Germinal center (tissue), 1 donor: ENCODE measurements at places on chromosomes 5 and 9.

DNA sequence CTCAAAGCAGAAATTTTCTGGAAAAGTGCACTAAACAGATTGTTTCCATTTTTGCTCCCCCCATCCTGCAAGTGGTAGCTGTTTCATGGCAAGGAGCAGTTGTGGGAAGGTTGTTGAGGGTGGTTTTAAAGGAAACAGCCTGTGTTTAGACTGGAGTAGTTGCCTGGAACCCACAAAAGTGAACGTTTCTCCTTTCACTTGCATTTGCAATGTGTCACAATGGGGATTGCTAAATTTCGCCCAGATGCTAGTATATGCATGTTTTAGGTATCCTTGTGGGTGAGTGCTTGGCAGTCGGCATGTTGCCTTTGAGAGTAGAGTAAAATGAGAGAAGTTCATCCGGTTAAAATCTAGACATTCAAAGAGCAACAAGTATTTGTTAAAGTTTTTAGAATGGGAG lies 1099.9 kb upstream of the DMAC1 start:
- DNase-seq, result no peak

- DNase-seq, result no peak
Observed at GRCh38 chr5:6401410-6401809, 23.1 kb upstream of the MED10 start.

DNA sequence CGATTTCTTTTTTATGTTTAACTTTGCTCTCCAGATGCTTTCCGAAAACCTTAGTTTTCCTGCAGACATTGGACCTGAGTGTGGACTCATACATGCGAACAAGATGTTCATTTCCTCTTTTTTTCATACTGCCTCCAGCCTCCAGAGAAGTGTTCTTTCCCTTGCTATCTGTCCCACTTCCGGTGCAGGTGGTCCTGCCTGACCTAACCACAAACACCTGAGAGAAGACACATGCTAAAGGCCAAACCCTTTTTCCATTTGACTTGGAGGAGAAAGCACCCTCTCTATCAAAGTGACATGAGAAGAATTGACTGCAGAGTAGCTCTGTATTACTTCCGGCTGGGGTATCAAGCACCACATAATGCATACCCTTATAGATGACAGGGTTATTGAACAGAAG lies 334.0 kb downstream of the ARHGEF28 start:
- DNase-seq, result peak; percentile 8

GRCh38 chr9:90458485-90458884 lies 184.1 kb downstream of the DIRAS2 start:
- no peak for DNase-seq

- DNase-seq, result no peak
Observed at GRCh38 chr9:68895741-68896478, 118.0 kb downstream of the PRKACG start.

DNA sequence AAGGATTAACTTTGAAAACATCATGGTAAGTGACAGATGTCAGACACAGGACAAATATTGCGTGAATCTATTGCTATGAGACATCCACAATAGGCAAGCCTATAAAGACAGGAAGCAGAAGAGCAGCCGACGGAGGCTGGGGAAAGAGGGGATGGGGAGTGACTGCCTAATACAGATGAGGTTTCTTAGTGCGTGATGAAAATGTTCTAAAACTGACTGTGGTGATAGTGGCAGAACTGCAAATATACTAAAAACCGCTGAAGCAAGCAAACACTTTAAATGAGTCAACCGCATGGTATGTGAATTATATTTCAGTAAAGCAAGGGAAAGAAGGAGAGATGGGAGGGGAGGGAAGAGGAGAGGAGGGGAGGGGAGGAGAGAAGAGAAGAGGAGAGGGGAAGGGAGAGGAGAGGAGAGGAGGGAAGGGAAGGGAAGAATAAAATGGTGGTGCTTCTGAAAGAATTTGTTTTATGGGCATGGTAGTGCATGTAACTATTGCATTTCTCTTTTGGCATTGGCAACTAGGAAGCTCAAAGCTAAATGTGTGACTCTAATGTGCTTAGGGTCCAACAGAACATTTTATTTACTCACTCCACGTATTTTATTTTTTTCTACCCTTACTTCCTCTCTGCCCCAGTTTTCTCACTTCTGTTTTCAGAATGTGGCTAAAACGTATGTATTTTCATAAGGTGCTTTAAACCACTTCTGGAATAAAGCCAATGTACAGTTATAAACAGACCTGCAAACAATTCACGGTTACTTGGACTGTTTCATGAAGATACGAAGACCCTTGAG lies 21.3 kb downstream of the AKNA start:
- DNase-seq, result no peak

- no peak for DNase-seq
Observed at GRCh38 chr5:12016159-12016746, 112.0 kb upstream of the CTNND2 start.

DNA sequence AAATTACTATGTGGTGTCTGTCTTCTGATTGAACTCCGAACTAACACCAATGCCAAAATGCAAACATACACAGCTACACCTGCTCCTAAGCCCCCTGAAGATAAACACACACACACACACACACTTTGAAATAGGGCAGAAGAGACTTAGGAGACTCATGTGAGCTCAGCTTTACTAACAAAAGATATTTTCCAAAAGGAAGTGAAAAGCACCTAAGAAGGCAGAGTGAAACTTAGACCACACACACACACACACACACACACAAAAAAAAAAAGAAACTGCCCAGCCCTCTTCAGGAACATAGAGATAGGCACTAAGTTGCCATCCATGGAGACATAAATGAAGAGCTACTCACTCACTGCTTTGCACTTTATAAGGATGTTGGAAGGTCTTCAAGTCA lies 45.2 kb upstream of the APC start:
- DNase-seq, result no peak

DNA sequence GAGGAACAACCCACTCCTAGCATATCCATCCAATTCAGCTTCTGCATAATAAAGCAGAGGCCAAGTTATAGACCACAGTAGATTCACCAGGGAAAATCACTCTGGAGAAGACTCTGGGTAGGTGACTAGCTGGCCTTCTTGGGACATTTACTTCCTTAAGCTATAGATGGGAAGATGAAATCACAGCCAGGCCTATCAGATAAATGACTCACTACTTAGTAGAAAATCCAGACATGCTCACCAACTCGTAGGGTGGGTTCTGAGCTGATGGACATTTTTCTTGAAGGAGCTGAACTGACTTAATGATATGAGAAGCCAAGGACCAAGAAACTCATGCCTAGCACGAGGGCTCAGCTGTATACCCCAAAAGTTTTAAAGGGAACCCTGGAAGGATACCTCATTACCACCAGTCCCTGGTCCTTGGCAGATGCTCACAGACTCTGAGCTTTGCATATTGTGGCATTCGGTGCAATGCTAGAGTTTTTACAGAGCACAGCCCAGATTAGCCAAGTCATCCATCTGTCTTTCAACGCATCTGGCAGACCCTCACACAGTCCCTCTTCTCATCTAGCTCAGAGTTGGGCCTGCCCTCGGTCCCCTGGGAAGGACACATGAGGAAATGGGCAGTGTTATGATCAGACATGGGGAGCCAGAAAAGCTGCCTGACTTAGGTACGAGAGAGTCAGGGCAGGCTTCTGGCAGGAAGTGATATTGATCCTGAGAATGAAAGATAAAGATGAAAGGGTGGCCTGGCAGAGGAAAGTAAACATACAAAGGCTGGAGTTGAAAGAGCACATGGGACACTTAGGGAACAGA lies 15.0 kb downstream of the ACSL6 start:
- DNase-seq, result no peak

DNA sequence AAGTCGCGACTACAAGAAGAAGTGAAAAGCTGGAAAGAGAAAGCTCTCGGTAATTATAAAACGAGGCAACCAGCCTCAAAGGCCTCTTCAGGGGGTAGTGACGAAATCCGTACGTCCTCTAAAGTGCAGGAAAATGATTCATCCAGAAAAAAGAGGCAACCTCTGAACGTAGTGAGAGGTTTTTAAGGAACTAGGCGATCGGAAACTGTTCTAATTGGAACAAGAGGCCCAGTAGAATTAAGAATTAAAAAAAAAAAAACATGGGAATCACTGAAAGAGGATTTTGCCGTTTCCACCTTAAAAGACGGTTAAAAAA lies 1.0 kb downstream of the CSNK1A1 start:
- DNase-seq, result peak; percentile 28

- no peak for DNase-seq
Observed at GRCh38 chr9:109158651-109159050, 8.4 kb downstream of the FRRS1L start.

- DNase-seq, result peak; percentile 49
Observed at GRCh38 chr9:74496819-74497747, at the start of gene RORB. RORB (plus strand) TSS chr9:74497335; CDS start chr9:74497977, 642 bp downstream.

DNA sequence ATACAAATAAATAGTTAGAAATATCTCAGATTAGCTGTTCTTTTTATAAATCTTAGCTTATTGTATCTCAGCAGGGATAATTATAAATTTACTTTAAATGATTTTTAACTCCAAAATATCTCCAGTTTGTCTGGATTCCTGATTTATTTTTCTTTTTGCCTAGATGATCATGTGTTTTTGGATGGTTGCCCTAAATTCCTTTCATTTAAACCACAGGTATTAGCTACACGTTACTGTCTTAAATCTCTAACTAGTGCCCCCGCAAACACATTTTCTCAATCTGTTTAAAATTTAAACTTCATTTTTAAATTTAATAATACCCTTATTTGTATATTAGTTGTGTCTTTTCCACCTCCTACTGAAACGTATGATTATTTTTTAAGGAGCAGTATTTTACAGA lies 5.6 kb downstream of the FER start:
- DNase-seq, result no peak

- DNase-seq, result no peak
Observed at GRCh38 chr5:34717426-34718327, 61.5 kb downstream of the RAI14 start.

- DNase-seq, result no peak
Observed at GRCh38 chr5:76620166-76620565, 3.0 kb downstream of the F2RL2 start.

DNA sequence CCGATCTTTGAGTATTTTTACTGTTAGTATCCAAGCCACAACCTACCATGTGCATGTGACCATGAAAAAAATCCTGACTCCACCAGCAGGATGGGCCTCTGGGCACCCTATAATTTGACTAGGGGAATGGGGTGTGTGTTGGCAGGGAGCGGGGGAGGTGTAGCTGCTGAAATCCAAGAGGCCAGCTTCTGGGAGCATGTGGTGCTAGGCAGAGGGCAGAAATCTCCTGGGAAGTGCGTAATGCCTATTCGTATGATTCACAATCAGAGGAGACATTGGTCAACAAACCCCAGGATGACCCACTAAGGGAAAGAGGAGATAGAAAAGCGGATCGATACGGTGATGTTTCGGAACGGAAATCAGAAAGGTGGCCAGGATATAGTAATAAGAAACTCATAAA lies 149.9 kb downstream of the ARSB start:
- DNase-seq, result no peak

- no peak for DNase-seq
Observed at GRCh38 chr5:156667616-156668015, 182.5 kb upstream of the PPP1R2B start.

DNA sequence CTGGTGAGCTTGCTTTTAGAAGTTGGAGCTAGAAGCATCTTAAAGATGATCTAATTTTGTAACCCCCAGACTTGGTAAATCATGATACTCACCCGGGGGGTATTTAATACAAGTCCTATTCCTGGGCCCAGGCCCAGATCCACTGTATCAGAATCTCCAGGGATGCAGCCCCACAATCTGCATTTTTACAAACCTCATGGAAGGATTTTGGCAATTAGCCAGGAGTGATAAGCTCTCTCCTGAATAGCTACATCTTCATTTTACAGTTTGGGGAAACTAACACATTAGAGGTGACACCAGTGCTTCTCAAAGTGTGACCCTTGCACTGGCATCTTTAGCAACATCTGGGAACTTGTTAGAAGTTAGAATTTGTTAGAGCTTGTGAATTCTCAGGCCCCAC lies 31.2 kb upstream of the OTP start:
- DNase-seq, result no peak

DNA sequence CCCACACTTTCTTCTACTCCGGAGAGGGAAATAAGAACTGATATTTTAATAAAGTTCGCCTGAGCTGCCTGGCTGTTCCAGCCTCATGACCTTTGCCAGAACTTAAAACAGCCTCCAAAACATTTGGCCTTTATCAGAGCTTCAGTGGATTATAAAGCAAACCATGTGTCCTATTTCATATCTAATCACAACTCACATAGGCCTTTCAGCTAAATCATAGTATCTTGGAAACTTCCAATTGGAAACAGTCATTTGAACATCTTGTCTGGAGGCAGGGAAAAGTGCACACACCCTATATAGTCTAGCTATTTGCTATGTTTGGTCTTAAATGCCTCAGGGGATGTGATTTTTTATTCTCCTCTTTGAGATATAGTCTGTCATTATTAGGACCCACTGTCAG lies 46.0 kb upstream of the FREM1 start:
- DNase-seq, result no peak
